ENCODE measurements at places on chromosomes 1 and 21.

- peak; percentile 73 for DNase-seq
These were observed 41.9 kb downstream of the CD34 start for GRCh38 chr1:207868774-207869721.

DNA sequence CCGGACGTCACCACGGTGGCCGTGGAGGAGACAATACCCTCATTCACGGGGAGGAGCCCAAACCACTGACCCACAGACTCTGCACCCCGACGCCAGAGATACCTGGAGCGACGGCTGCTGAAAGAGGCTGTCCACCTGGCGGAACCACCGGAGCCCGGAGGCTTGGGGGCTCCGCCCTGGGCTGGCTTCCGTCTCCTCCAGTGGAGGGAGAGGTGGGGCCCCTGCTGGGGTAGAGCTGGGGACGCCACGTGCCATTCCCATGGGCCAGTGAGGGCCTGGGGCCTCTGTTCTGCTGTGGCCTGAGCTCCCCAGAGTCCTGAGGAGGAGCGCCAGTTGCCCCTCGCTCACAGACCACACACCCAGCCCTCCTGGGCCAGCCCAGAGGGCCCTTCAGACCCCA is 7.0 kb downstream of the TNFRSF14 start:
- DNase-seq = no peak

- DNase-seq = peak; percentile 56
These were observed 39.6 kb downstream of the UCHL5 start for GRCh38 chr1:193019442-193020026.

DNA sequence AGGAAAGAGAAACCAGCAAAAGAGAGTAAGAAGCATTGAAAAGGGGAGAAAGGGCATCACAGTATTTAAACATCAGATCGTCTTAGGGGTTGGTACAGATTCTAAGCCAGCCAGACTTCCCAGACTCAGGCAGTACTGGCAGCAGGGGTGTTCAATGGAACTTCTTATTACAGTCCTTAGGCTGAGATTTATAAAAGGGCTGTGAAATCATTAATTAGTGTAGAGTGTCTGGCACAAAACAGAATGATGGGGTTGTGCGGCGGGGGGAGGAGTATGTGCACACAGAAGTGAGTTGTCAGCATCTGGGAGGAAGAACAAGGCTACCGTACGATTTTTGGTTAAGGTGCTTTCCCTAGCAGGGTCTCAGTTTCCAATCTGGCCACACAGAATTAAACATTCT is 38.2 kb downstream of the ARHGEF11 start:
- DNase-seq = no peak

- no peak for DNase-seq
These were observed 25.4 kb upstream of the NPL start for GRCh38 chr1:182764029-182764727.

- DNase-seq = no peak
These were observed 66.6 kb downstream of the BCAR3 start for GRCh38 chr1:93614986-93615581.
